Stimulated activated CD8-positive, alpha-beta memory T cell treated with anti-CD3 and anti-CD28 coated beads, Interleukin-7, amount 100 ng/mL, for 48 hours (primary cell): ENCODE measurements at places on chromosomes 12 and 14.

DNA sequence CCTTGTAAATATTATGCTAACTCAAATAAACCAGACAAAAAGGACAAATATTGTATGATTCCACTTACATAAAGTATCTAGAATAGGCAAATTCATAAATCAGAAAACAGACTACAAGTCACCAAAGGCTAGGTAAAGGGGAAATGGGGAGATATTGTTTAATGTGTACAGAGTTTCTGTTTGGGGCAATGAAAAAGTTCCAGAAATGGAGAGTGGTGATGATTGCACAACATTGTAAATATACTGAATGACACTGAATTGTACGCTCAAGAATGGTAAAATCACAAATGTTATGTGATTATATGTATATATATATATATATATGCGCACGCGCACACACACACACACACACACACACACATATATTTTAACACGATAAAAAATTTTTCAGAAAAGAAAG is 182.5 kb downstream of the SLC2A13 start:
- no peak for DNase-seq

DNA sequence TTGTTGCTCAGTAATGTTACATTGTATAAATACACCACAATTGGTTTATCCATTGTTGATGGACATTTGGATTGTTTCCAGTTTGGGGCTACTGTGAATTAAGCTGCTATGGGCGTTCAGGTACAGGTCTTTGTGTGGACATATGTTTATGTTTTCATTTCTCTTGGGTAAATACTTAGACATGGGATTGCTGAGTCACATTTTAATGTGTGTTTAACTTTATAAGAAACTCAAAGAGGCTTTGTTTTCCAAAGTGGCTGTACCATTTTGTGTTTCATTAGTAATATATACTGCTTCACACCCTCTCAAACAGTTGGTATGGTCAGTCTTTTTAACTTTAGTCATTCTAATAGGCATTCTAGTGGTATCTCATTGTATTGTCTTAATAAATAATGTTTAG is 225.0 kb downstream of the SPTSSA start:
- no peak for DNase-seq

DNA sequence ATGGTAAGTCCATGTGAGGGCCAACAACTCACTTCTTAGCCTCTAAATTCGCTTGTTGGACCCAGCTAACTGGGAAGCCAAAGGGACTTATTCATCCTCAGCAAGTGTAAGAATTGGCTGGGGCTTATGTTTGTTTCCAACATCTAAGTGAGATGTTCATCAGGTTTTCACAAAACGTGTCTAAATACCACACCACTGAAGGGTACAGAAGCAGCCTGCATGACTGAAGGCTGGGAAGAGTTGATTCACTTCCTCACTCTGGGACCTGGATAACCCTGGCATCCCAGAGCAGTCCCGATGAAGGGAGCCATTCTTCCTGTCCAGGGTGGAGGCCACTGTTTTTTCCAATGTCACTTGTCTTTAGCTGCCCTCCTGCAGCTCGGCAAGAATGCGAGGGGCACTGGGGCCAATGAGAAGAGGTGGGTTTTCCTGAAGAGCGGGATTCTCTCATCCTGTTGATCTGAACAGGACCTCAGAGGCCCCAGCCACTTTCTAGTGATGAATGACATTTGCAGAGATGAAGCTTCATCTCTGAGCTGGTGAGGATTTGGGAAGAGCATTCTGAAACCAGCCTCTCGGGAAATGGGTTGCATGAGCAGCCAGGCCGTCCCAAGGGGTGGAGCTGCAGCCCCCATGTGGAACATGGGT is 12.2 kb upstream of the COL2A1 start:
- DNase-seq: no peak

DNA sequence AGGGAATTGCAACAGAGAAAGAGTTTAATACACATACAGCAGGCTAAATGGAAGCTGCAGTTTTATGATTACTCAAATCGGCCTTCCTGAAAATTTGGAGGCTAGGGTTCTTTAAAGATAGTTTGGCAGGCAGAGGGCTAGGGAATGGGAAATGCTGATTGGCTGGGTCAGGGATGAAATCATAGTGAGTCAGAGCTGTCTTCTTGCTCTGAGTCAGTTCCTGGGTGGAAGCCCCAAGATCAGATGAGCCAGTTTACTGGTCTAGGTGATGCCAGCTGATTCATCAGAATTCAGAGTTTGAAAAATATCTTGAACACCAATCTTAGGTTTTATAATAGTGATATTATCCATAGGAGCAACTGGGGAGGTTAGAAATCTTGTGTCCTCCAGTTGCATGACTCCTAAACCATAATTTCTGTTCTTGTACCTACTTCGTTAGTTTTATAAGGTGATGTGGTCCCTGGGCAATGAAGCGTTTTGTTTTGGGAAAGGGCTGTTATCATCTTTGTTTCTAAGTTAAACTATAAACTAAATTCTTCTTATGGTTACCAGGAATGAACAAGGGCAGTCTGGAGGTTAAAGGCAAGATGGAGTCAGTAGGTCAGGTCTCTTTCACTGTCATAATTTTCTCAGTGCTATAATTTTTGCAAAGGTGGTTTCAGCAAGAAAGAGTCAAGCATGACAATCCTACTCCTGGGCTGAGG is 257.8 kb upstream of the CCDC196 start:
- peak; percentile 17 for DNase-seq

GRCh38 chr14:106347291-106347778 is 821.0 kb downstream of the TMEM121 start:
- no peak for DNase-seq

GRCh38 chr14:101426466-101426865 is 134.8 kb upstream of the DIO3 start:
- no peak for DNase-seq

- no peak for DNase-seq
Measured at GRCh38 chr14:92960706-92961566, 38.0 kb downstream of the CHGA start.

GRCh38 chr14:42541535-42542001 is 934.9 kb downstream of the LRFN5 start:
- no peak for DNase-seq

DNA sequence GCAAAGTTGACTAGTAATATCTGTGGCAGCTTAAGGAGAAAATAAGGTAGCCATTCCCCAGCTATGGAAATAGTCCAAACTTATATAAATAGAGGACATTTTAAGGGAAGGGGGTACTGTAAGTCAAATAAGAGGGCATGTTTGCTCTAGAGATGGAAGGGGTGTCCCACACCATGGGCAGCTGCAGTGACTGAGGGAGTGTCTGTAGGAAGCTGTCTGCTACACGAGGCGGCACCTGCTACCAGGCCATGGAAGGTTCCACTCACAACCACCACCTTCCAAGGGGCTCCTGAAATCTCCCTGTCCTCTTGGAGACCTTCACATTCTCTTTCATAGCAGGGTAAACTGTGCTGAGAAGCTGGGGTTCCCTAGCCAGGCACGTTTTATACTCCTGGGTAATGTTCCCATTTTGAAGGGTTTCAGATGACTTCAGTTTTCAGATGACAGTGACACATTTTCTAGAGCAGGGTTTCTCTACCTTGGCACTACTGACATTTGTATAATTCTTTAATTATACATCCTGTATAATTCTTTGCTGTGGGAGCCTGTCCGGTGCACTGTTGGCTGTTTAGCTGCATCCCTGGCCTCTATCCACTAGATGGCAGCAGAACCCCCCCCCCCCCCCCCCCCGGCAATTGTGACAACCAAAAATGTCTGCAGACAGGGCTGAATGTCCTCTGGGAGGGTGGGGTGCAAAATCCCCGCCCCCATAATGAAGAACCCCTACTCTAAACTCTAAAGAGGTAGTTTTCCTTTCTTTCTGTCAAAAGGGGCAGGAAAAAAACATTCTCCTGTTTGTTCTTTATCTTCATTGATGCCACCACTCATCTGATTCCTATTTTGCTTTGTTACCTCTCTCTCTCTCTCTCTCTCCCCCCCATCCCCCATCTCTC is 11.6 kb upstream of the SMCO2 start:
- no peak for DNase-seq

DNA sequence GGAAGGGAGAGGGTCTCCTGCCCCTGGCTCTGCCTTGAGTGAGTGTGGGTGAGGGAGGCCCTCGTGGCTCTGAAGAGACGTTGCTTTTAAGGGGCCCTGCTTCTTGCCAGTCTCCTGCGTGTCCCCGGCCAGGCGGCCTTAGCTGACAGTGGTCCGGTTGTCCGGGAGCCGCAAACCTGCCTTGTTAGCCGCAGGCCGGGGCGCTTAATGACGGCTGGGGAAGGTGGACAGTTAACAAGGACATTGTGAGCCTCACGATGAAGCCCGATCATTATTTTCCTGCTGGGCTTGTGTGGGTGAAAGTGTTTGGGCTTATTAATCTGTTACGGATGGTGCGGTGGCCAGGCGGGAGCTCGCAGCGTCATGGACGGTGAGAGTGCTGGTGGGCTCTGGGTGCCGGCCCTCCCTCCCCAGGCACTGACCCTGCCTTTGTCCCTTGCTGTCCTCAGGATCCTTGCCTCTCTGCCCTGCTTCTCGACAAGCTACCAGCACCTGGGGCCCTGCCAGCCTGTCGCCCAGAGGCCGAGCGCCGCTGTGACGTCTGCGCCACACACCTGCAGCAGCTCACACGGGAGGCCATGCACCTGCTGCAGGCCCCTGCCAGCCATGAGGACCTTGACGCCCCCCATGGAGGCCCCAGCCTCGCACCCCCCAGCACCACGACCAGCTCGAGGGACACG is 13.3 kb downstream of the KIF26A start:
- DNase-seq: no peak

DNA sequence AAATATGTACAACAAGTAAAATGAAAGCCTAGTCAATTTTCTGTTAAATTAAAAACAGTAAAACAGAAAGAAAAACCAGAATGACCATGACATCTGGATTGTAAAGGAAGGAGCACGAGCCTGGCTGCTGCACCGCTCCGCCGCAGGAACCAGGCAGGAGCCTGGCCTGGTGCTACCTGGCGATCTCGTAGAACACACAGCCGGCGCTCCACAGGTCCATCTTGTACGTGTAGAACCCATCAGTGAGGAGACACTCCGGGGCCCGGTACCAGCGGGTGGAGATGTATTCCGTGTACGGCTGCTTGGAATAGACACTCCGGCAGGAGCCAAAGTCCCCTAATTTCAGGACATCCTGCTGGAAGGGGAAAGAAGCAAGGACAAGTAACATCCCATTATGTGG is 54.3 kb downstream of the MOK start:
- no peak for DNase-seq

GRCh38 chr12:85476756-85477155 is 196.7 kb downstream of the ALX1 start:
- DNase-seq: no peak

DNA sequence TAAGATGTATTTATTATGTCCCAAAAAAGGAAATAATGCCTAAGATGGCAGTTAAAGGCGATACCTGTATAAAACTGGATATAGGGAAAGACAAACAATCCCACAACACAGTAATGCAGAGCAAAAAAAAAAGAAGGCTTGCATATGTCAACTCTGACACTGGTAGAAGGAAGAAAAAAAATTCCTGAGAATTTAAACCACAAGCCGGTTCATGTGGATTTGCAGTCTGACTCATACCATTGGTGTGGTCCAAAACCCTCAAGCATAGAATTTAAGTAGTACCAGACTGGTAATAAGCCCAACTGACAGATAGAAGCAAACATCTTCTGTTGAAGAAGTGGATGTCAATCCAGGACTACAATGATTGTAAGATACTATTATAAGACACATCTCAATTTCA is 7.2 kb downstream of the DNAI7 start:
- no peak for DNase-seq

GRCh38 chr12:56995930-56996496 is 10.3 kb downstream of the ZBTB39 start:
- no peak for DNase-seq

DNA sequence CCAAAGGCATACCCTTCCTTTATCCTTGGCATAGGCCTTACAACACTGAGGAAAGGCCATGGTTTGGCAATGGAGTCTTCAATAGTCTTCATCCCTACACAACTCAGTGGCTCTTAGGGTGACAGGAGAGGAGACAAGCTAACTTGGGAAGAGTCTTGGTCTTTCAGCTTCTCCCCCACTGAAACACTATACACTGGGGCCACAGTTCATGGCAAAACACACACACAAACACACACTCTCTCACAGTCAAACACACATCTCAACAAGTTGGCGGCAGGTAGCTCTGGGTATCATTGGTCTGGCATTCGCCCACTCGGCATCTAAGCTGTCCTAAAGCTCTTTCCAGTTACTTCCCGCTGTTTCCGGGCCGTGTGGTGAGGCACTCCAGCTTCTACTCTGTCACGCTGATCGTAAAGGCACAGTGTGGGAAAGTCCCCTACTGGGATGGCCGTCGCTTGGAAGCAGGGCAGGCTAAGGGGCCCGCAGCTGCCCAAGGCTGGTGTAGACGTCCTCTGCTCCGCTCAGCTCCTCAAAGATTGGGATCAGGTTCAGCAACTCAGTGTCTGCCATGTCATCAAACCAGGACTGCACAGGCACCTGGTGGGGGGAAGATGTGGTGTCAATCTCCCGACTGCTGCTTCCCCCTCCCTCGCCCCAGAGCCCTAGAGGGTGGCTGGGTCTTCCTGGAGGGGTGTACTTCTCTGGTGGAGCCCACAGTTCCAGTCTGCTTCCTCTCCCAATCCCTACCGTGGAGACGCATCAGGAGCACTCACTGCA is 4.8 kb upstream of the AVIL start:
- no peak for DNase-seq

GRCh38 chr14:33307691-33308251 is 369.1 kb downstream of the NPAS3 start:
- no peak for DNase-seq

DNA sequence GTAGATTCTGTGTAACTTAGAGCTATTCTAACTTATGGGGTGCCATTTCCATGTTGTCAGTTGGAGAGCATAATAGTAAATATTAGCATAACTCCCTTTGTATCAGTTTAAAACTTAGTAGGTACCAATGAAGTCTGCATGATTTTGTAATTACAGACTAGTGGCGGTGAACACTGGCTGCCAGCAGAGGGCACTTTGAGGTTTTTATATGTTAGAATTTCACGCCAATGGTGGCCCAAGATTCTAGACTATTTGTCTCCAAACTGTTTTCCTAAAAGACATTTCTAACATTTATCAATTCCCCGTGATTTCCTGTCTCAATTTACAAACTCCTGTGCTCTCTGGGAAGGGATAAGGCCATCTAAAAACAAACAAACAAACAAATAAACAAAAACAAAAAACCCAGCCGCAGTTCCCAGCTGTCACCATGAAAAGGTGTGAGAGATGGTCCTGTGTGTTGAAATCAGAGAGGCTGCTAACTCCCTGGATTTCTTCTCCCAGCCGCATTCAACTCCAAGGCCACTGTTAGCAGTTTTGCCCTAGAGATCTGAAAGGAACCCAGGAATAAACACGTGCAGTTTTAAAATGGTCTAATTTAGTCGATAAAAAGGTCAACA is 57.6 kb downstream of the BRMS1L start:
- DNase-seq: no peak

- DNase-seq: no peak
Measured at GRCh38 chr12:130706885-130707570, 9.1 kb downstream of the RIMBP2 start.

DNA sequence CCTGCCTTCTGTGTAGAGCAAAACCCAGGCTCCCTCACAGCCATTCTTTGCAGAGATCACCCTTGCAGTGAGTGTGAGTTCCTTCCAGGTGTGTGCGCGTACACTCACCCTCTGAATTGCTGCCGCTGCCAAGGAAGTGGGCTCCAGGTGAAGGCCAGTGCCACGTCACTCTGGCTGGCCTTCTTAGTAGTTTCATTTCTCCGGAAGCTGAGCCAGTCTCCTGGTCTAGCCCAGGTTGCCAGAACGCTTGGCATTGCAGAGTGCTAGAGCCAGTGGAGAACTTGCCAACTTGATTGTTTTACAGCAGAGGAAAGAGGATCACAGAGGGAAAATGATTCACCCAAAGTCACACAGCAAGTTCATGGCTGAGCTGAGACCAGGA is 11.0 kb downstream of the CBLN3 start:
- no peak for DNase-seq

GRCh38 chr14:35988972-35989690 is 163.0 kb downstream of the BRMS1L start:
- no peak for DNase-seq
